Stimulated activated CD4-positive, alpha-beta T cell treated with anti-CD3 and anti-CD28 coated beads, Interleukin-2, amount 100 ng/mL, for 48 hours (primary cell): ENCODE measurements at places on chromosomes 1 and 21.

GRCh38 chr1:67166196-67166595 is at the start of gene IL23R:
Gene IL23R, plus strand, starts transcription at chr1:67166454. Its CDS starts 1,667 bp downstream, at chr1:67168121.
- no peak for DNase-seq

GRCh38 chr1:182674346-182675246 is 9.8 kb downstream of the RGS8 start:
- no peak for DNase-seq

- no peak for DNase-seq
These were observed 13.0 kb upstream of the SAMSN1 start for GRCh38 chr21:14559102-14559501.

DNA sequence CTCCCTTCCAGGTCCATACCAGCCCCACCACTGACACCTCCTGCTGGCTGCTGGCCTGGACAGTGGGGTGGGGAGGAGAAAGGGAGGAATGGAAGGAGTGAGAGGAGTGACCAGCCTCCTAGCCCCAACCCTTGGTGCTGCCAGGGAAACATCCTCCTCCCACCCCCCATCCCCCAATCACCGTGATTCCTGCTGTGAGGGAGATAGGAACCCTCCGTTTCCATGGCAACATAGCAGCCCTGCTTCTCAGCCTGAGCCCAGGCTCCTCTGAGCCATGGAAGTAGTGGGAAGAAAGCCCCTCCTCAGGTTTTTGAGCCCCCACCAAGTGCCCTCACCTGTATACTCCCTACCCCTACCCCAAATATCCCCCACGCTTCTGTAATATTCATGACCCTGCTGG is 44.4 kb upstream of the SCMH1 start:
- DNase-seq = no peak

- no peak for DNase-seq
These were observed 120.4 kb upstream of the PTGFR start for GRCh38 chr1:78370356-78370755.

DNA sequence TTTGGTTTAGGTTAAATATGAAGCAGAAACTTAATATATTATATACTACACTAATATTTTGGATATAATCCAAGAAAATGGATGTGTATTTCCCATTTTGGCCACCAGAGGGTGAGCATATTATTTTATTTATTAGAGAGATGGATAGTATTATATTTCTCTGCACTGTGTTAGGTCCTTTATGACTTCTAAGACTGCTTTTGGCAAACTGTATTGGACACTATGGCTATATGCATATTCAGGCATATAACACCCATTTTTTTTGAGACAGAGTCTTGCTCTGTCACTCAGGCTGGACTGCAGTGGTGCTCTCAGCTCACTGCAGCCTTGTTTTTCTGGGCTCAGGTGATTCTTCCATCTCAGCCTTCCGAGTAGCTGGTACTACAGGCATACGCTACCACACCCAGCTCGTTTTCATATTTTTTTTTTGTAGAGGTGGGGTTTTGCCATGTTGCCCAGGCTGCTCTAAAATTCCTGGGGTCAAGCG is 17.8 kb upstream of the PGM1 start:
- DNase-seq = no peak

DNA sequence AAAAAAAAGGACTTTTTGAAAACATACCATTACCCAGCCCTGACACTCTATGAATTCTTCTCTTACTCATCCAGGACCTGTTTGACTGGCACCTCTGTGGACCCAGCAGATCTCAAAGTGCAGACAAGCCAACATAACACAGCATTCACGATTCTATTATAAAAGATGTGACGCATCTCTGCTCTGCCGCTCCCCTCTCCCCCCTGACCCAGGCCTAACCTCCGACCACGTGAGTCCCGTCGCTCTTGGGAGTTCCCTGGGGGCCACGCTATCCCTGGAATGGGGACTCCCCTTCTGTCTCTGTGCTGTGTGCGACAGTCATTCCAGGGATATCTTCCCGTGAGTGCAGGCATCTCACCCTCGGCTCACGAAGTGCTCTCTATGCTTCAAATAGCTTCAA is 21.1 kb downstream of the LRRC38 start:
- DNase-seq = no peak

DNA sequence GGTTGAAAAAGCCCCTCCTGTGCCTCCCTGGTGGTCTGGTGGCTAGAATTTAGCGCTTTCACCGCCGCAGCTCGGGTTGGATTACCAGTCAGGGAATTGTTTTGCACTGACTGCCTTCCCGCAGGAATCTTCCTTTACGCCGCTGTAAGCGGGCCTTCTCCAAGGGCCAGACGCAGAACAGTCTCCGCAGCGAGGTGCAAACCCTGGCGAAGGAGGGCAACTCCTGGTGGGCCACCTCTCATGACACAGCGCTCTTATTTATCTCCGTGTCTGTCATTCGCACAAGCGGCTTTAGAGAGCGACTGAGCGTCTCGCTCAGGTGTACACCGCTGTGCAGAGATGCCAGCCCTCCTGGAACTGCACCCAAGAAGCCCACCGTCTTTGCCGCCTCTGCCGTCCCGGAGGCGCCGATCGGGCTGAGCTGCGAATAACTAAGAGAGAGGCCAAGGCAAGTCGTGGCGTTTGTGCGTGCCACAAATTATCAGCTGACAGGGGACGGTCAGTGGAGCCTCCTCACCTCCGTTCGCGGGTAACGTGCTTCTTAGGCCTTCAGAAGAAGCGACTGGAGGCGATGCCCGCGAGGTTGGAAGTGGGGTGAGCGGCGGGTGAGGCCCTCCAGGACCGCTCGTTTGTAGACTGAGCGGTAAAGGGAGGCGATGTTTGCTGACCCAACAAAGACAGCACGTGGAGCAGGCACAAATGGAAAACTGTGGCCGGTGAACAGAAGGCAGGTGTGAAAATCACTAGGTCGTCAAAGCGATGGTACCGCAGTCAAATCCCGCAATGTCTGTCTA is 93.5 kb downstream of the PRKAB2 start:
- DNase-seq = no peak

DNA sequence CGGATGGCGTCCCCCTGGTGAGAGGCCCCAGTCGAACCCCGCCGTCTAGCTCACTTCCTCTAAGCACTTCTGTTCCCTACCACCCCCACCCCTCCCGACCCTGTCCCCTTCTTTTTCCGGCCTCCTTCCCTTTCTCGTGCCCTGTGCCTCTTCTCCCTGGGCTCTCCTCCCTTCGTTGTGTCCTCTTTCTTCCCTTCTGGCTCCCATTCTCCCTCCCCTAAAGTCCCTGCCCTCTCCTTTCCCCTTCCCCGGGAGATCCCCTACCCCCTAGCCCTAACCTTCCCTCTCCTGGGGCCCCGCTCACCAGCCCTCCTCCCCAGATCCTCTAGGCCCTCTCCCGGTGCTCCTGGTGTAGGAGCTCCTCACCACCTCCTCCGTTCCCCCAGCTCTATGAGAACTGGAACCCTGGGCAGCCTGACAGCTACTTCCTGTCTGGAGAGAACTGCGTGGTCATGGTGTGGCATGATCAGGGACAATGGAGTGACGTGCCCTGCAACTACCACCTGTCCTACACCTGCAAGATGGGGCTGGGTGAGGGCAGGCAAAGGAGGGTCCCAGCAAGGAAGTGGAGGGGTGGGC is 15.9 kb downstream of the BCAN start:
- DNase-seq = no peak

GRCh38 chr1:206685334-206685768 is 646 bp downstream of the MAPKAPK2 start:
- DNase-seq = no peak

DNA sequence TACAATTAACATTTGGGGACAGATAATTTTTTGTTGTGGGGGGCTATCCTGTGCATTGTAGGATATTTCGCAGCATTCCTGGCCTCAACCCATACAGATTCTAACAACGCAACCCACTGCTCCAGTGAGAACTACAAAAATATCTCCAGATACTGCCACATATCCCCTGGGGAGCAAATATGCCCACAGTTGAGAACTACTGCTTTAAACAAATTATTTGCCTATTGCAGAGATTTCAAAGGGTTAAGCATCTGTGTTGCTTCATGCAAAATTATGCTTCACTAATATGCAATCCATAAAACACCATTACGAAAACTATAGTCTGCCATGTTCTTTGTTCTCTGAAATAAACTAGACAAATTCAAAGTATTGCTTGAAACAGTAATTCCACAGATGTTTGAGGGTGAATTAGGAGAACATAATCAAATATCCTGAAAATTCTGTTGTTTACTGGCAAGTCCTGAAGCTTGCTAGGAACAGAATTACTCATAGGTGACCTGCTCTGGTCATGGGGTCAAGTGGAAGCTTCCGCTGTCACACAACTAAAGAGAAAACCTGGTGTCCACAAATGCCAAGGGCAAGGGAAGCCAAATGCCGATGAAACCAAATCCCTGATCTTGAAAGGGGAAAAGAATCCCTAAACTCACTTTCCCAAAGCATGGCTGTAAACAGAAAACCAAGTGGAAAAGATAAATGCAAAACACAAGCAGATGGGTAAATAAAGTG is 149.4 kb downstream of the RERE start:
- DNase-seq = no peak

- DNase-seq = no peak
These were observed 21.3 kb upstream of the UMODL1 start for GRCh38 chr21:42049578-42050430.

DNA sequence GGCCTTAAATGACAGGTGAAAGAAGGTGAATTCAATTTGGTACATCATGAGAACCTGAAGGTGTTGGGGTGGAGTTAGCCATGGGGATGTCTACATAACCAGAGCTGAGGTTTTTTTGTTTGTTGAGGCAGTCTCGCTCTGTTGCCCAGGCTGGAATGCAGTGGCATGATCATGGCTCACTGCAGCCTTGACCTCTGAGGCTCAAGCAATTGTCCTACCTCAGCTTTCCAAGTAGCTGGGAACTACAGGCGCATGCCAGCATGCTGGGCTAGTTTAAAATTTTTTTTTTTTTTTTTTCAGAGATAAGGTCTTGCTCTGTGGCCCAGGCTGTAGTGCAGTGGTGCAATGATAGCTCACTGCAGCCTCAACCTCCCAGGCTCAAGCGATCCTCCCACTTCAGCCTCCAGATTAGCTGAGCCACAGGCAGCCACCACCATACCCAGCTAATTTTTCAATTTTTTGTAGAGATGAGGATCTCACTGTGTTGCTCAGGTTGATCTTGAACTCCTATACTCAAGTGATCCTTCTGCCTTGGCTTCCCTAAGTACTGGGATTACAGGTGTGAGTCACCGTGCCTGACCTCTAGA is 1.9 kb upstream of the MPZ start:
- DNase-seq = no peak

- no peak for DNase-seq
These were observed 326.4 kb downstream of the TGFB2 start for GRCh38 chr1:218671573-218671972.

- DNase-seq = no peak
These were observed 62.6 kb upstream of the CLDN14 start for GRCh38 chr21:36542312-36543101.

- DNase-seq = no peak
These were observed 70.3 kb downstream of the SERINC2 start for GRCh38 chr1:31483012-31483946.

- DNase-seq = no peak
These were observed 27.0 kb upstream of the TTLL7 start for GRCh38 chr1:84025966-84026365.

GRCh38 chr1:21586222-21586621 is 77.0 kb downstream of the ALPL start:
- DNase-seq = no peak

- DNase-seq = no peak
These were observed 565.4 kb upstream of the BRINP3 start for GRCh38 chr1:191043066-191043465.

GRCh38 chr21:28269173-28269572 is 723.5 kb downstream of the LTN1 start:
- DNase-seq = no peak

DNA sequence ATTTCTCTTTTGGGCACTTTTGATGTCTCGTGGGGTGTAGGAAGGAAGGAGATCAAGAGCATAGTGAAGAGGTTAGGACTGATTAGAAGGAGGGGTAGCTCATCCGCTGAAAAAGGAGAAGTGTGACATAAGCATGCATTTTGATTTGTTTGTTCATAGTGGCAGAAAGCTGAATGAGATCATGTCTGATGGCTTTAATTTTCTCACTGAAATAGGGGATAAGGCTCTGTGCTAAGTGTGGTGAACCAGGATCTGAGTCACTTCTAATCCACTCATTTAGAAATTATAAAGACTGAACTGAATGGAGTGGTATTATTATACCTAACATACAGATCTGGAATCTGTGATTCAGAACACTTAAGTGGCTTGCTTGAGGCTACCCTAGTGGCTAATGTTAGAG is 344.5 kb downstream of the PDE4B start:
- no peak for DNase-seq

GRCh38 chr1:69648486-69648885 is 80.8 kb downstream of the LRRC7 start:
- no peak for DNase-seq

GRCh38 chr1:31208361-31208945 is 31.2 kb downstream of the NKAIN1 start:
- no peak for DNase-seq

GRCh38 chr1:232404981-232405731 is 224.8 kb downstream of the SIPA1L2 start:
- no peak for DNase-seq

DNA sequence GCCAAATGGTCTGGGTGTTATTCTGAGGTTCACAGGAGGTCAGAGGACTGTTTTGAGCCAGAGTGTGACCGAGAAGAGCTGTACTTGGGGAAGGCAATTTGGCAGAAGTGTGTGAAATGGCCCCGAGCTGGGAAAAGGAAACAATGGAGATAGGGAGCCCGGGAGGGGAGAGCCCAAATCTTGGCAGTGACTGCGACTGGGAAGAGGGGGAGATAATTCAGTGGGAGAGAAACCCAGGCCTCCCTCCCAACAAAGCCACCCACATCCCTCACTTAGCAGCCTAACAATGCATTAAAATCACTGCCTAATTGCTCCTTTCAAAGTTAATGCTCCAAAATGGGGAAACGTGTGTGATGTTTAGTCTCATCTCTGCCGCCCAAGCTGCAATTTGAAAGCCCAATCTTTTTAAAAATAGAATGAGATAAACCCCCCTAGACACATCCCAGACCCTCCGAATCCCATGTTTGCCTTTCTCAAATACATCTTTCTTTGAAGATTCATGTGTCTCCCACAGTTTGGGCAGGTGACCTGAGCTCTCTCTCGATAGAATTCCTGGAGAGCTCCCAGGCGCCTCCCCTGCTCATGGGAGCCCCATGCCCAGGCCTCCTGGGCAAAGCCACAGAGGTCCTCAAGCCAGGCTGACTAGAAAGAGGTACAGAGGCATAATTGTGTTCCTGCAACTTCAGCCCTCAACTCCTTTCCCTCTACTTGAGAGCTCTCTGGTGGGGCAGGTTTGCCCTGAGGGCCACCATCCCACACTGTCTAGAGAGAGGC is 17.3 kb downstream of the LRRC52 start:
- no peak for DNase-seq

DNA sequence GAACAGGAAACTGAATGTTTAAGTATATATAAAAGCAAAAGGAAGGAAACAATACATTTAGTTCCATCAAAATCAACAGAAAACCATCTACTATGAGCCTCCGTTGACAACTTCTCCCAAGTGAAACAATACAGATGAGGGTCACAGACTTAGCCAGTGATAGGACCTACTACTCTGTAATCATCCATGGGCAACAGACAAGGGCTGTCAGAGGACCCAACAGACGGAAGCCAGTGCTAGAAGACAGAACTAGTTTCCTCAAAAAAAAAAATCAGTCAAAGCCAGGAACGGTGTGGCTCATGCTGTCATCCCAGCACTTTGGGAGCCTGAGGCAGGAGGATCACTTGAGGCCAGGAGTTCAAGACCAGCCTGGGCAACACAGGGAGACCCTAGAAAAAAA is 20.6 kb downstream of the RERE start:
- DNase-seq = no peak

GRCh38 chr1:100511058-100511457 is 26.9 kb upstream of the GPR88 start:
- no peak for DNase-seq

- DNase-seq = no peak
These were observed 67.7 kb downstream of the MACF1 start for GRCh38 chr1:39272027-39272797.

GRCh38 chr21:38847556-38847955 is 41.8 kb downstream of the ETS2 start:
- DNase-seq = no peak
